ENCODE measurements at places on chromosomes 2 and 18. TPM values are rescaled to one million over a fixed set of nuclear protein-coding genes. Genes with fewer than 3 reads are reported as not detected.

Gene SCYGR4
- not detected for total RNA-seq

Gene B3GNT7
- 0.34 TPM for total RNA-seq

Gene CD207
- total RNA-seq, result not detected

Gene SPEG
- total RNA-seq, result 10.8 TPM

Gene CIB4
- not detected for total RNA-seq
